LHCN-M2 (cell line): ENCODE measurements at places on chromosomes 2 and 18. TPM values are rescaled to one million over a fixed set of nuclear protein-coding genes. Genes with fewer than 3 reads are reported as not detected.

The PARD6G gene
- 1.6 and 2.8 TPM in 2 replicates for total RNA-seq

- no peak for DNase-seq
Observed at GRCh38 chr2:183283209-183283608, 159.0 kb downstream of the NUP35 start.

GRCh38 chr18:42765302-42765701 lies 350.2 kb downstream of the RIT2 start:
- DNase-seq, result no peak

DNA sequence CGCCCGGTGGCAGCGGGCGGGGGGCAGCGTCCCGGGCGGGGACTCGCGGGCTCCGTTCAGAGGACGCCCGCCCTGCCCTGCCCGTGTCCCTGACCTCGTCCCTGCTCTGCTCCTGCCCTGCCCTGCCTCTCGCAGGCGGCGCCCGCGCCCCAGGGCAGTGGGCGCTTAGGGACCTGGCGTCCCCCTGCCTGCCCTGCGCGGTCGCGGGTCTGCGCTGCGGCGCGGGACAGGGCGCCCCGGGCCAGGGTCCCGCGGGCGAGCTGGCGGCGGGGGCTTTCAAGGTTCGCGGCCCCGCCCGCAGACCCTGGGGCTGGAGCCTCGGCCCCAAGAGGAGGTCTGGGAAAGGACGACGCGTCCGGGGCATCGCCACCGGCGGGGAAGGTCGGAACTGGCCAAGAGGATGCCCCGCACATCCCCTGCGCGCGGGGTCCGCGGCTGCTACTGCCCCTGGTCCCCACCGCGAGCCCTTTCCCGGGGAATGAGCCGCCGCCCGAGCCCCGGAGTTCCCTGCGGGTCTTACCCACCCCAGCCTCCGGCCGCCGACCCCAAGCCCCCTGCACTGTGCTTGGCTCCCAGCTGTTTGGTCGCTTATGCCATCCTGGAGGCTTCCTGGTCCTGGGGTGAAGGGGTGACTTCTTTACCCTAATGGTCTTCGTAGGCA lies 679 bp downstream of the RNF144A start:
- DNase-seq, result no peak
